Immature natural killer cell (primary cell): ENCODE measurements at places on chromosomes 2 and 18.

DNA sequence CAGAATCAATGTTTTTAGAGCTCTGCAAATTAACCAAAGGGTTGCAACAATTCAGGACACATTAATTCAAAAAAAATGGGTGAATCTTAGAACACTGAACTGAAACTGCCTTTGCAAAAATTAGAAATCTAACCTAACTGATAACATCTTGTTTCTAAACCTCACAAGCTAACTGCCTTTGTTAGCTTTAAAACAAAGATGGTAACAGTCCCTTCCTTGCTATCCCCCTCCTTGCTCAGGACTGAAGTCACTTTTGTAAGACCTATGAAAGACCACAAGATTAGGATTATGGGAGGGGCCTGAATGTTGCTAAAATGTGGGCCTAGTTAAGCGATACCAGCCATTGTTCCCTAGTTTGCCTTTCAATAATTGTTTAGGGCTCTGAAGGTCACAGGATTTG lies 44.9 kb upstream of the LONRF2 start:
- no peak overlapping the region for H3K27ac ChIP-seq
- no peaks in the 10 kb centered on the region for H3K4me1 ChIP-seq
- DNase-seq, result no peak
- H3K4me3 ChIP-seq, result no peak overlapping the region
- peaks cover 7% of the 10 kb centered on the region for H3K36me3 ChIP-seq

GRCh38 chr2:118670276-118670675 lies 177.2 kb downstream of the EN1 start:
- H3K4me1 ChIP-seq, result no peaks in the 10 kb centered on the region
- no peak overlapping the region for H3K4me3 ChIP-seq
- DNase-seq, result no peak
- H3K36me3 ChIP-seq, result no peaks in the 10 kb centered on the region
- no peak overlapping the region for H3K27ac ChIP-seq

- H3K36me3 ChIP-seq, result no peaks in the 10 kb centered on the region
- H3K27me3 ChIP-seq, result peaks cover 4% of the 10 kb centered on the region
- no peak overlapping the region for H3K4me3 ChIP-seq
These were observed 16.2 kb upstream of the BBS5 start for GRCh38 chr2:169462896-169463695.

GRCh38 chr2:18719978-18720775 lies 130.8 kb upstream of the NT5C1B start:
- H3K27me3 ChIP-seq, result peaks cover 3% of the 10 kb centered on the region
- DNase-seq, result no peak
- H3K27ac ChIP-seq, result no peak overlapping the region

DNA sequence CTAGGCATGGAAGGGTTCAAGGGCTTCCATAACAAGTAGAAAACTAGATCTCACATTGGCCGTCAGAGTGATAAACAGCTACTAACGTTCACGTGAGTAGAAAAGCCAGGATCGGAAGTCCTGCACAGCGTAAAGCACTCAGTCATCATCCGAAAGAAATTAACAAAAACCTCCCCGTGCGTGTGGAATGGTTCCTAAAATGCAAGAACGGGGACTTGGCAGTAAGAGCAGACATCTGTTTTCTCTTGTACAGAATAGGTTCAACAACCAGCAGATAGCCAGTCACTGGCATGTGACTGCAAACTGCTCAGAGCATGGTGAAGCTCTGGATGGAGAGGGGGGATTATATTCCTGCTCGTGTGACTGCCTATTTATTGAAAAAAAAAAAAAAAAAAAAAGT lies 106.9 kb upstream of the ITGB6 start:
- peaks cover 31% of the 10 kb centered on the region for H3K4me1 ChIP-seq
- DNase-seq, result no peak
- no peak overlapping the region for H3K27ac ChIP-seq
- no peaks in the 10 kb centered on the region for H3K27me3 ChIP-seq
- no peak overlapping the region for H3K4me3 ChIP-seq
- peaks cover 4% of the 10 kb centered on the region for H3K36me3 ChIP-seq

- no peaks in the 10 kb centered on the region for H3K36me3 ChIP-seq
- H3K4me3 ChIP-seq, result no peak overlapping the region
- no peak overlapping the region for H3K27ac ChIP-seq
- DNase-seq, result no peak
- no peaks in the 10 kb centered on the region for H3K4me1 ChIP-seq
These were observed 207.5 kb upstream of the FOSL2 start for GRCh38 chr2:28185153-28185552.

- H3K36me3 ChIP-seq, result peaks cover 37% of the 10 kb centered on the region
- H3K27ac ChIP-seq, result no peak overlapping the region
- no peak for DNase-seq
- no peak overlapping the region for H3K4me3 ChIP-seq
These were observed 189.2 kb downstream of the CD226 start for GRCh38 chr18:69758458-69758857.

GRCh38 chr2:191174442-191174841 lies 23.6 kb upstream of the STAT4 start:
- H3K36me3 ChIP-seq, result no peaks in the 10 kb centered on the region
- no peak for DNase-seq
- peaks cover 27% of the 10 kb centered on the region for H3K4me1 ChIP-seq

DNA sequence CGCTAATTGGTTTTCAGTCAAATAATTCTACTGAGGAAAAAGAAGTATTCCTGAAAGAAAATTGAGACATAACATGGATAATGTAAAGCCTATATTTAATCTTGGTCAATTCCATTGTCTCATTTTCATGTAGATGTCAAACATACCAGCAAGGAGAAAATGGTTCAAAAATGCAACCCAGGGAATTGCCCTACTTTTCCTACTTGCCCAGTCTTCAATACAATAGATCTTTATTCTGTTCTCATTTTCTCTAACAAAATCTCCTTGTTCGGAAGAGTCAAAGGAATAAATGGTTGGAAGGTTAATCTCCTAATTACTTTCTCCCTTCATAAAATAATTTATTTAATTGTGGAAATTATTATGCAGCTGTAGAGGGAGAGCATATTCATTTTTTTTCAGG lies 896.1 kb downstream of the NRXN1 start:
- no peak for DNase-seq
- no peak overlapping the region for H3K27ac ChIP-seq
- H3K27me3 ChIP-seq, result no peaks in the 10 kb centered on the region
- H3K4me3 ChIP-seq, result no peak overlapping the region
